GDM1 (cell line): ENCODE measurements at places on chromosomes 12 and 14.

DNA sequence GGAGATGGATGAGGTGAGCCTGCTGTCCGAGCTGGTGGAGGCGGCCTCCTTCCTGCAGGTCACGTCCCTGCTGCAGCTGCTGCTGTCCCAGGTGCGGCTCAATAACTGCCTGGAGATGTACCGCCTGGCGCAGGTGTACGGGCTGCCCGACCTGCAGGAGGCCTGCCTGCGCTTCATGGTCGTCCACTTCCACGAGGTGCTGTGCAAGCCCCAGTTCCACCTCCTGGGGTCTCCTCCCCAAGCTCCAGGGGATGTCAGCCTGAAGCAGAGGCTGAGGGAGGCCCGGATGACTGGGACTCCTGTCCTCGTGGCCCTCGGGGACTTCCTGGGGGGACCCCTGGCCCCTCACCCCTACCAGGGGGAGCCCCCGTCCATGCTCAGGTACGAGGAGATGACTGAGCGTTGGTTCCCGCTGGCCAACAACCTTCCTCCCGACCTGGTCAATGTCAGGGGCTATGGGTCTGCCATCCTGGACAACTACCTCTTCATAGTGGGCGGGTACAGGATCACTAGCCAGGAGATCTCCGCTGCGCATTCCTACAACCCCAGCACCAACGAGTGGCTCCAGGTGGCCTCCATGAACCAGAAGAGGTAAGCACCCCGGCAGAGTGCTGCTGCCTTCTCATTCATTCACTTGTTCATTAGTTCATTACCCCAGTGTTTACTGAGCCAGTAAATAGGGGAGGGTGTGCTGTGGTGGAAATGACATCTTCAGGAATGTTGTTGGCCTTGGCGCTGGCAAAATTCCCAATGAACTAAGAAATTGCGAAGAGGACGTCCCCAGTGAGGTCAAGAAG, 774 bp upstream of the MANSC4 start:
- no peak for DNase-seq

DNA sequence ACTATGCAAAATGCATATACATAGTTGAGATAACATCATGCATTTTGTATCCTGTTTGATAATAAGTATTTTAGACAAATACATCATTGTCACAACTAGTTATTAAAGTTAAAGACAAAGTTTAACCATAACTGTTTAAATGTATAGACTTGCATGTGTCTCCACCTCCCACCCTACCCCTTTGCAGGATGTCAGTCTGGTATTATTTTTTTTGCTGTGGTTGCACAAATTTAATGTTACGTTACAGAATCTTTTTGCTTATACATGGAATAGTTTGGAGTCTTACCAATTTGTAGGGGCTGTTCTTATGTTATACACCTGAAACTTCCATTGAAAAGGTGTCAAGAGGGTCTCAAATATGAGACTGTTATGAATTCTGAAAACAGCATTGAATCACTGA, 5.6 kb downstream of the CHST11 start:
- DNase-seq = no peak

- DNase-seq = no peak
These were observed 7.1 kb upstream of the PCK2 start for GRCh38 chr14:24087004-24087403.

GRCh38 chr12:74897425-74898211, 312.0 kb downstream of the KCNC2 start:
- DNase-seq = no peak

DNA sequence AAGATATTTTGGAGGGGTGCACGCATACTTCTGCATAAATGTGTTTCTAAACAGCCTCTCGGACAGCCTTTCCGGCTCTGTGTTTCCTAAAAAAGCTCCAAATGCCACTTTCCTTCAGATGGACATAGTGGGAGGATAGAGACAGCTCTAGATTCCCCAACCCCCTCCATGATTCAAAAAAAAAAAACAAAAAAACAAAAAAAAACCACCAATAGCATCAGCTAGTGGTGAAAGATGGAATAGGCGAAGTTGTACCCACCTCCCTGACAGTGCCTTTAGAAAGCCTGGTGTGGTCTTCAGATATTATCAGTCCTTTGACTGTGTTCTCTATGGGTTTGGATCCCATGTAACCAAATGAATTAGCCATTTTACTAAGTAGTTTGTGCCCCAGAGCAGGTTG, 94.1 kb downstream of the PHETA1 start:
- DNase-seq = no peak

GRCh38 chr14:104882991-104883660, 18.1 kb downstream of the CEP170B start:
- no peak for DNase-seq

- no peak for DNase-seq
These were observed 42.0 kb downstream of the AREL1 start for GRCh38 chr14:74670726-74671411.

DNA sequence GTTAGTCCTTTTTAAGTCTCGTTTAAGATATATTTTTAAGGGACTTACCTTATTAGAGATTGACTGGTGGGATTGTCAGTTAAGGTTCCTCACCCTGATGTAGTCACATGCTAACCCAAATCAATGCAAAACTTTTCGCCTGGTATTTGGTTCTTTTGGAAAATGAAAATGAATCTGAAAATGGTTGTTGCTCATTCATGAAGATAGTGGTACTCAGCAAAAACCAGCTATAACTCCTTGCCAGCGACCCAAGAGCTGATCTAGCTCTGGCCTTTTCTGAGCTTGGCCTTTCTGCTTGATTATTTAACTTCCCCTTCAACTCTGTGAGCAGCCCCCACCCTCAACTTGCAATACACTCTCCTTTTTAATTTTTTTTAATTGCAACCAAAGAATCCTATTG, 85.0 kb upstream of the GTF2A1 start:
- no peak for DNase-seq

DNA sequence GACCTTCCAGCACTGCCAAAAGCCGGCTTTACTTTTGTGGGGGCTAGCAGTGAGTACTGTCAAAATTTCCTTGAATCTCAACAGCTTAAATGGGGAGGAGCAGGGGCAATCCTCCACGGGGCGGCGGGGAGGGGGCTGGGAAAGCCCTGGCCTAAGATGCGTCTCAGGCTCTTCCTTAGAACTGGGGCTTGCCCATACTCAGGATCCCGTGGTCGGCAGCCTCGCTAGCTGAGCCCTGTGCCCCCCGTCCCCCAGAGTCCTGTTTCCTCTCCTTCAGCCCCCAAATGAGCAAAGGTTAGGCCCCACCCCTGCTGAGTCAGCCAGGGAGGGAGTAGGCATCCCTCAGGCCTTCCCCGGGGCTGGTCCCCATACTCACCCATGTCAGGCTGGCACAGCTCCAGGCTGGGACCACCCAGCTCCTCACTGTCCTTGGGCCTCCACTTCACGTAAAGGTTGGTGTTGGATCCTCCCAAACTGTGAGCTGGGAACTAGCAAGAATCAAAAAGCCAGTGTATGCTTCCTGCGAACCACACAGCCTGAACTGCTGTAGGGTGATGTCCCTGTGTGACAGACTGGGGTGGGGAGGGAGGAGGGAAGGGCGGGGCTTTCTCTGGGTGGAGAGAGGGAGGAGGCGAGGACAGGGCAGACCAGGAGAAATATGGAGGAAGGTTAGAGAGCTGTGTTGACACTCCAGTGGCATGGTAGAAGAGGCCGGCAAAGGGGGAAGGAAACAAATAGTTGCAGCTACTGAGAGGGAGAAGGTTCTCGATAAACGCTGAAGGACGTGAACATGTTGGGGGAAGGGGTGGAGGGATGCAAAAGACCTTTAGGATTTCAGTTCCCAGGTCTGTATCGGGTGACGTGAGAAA, 5.9 kb upstream of the BAZ2A start:
- peak; percentile 77 for DNase-seq

GRCh38 chr12:79233341-79233781, 368.8 kb downstream of the SYT1 start:
- DNase-seq = no peak

GRCh38 chr14:91047174-91047753, 13.2 kb downstream of the RPS6KA5 start:
- no peak for DNase-seq

- no peak for DNase-seq
These were observed 312.3 kb upstream of the E2F7 start for GRCh38 chr12:77377622-77378021.

DNA sequence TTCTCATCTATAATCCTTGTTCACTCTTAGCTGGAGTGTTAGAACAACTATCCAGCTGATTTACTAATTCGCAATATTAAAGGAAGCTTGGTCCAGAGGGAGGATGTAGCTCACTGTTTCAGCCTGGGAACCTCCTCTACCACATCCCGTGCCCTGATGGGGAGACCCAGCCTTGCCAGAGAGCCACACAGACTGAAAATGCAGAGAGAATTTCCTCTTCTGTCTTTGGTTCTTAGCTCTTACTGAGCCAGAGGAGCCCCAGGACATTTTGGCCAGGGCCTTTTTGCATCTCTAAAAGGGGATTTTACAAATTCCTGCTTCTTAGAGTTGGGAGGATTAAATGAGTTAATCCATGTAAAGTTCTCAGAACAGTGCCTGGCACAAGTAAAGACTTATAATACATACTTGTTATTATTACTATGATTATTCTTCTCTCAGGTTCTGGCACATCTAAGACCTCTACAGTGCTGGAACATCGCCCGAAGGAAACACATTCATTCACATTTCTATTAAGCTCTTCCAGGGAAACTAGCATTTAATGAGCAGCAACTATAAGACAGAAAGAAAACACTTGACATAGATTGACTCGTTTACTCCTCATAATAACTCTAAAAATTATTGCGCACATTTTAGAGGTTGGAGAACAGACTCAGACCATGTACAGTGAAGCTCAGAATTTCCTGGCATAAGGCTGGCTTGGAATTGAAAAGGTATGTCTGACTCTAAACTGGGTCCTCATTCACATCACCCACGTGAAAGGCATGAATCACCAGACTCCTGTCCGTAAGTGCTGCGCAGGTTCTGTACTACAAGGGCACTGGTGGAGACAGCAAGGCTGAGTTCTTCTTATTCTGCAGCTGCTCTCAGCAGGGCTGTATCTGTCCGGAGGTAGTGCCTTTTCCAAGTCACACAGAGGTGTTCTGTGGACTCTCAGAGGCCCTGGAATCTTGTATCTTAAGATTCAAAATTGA, 27.8 kb upstream of the AEBP2 start:
- no peak for DNase-seq

- DNase-seq = no peak
These were observed 81.2 kb downstream of the BMP4 start for GRCh38 chr14:53875324-53875897.

DNA sequence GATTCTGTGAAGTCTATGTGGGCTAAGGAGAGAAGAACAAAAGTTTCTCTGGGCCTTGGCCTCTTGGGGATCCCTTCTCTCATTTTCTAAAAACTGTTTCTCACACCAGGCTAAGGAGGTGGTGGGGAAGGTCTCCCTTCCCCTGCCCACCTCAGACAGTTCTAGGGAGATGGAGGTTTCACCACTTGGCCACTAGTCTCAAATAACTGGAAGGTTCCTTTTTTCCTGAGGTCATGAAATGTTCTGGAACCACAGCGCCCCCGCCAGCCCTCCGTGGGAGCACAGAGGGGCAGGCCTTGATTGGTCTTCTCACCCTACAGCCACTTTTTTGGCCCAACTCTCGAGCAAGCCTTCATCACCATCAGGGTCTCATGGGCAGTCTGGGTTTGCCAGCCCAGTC, 12.6 kb downstream of the C12orf43 start:
- DNase-seq = no peak

GRCh38 chr12:42985506-42985905, 396.0 kb upstream of the PRICKLE1 start:
- no peak for DNase-seq

DNA sequence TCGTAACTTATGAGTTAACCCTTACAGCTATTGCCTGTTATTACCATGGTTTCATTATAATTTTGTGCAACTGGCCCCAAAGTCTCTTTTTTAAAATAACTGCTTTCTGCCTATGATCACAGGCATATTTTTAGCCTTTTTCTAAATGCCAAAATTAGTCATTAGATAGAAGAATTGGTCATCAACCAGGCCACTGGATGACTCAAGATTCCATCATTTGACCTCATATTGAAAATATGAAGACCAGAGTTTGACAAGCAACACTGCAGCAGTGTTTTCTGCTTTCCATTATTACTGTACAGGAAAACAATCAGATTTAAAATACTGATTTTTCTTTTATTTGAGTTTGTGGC, 54.7 kb upstream of the OTOGL start:
- DNase-seq = no peak

- peak; percentile 9 for DNase-seq
These were observed 35.9 kb downstream of the FBLN5 start for GRCh38 chr14:91911474-91912032.
